SW 1271 (cell line): ENCODE measurements at places on chromosomes 6 and 20.

GRCh38 chr20:45306431-45306982, at the start of gene RBPJL:
RBPJL (plus strand) TSS chr20:45306840; CDS start chr20:45306923, 83 bp downstream.
- no peak for DNase-seq

- no peak for DNase-seq
These were observed 41.4 kb downstream of the ECT2L start for GRCh38 chr6:138837246-138837645.

DNA sequence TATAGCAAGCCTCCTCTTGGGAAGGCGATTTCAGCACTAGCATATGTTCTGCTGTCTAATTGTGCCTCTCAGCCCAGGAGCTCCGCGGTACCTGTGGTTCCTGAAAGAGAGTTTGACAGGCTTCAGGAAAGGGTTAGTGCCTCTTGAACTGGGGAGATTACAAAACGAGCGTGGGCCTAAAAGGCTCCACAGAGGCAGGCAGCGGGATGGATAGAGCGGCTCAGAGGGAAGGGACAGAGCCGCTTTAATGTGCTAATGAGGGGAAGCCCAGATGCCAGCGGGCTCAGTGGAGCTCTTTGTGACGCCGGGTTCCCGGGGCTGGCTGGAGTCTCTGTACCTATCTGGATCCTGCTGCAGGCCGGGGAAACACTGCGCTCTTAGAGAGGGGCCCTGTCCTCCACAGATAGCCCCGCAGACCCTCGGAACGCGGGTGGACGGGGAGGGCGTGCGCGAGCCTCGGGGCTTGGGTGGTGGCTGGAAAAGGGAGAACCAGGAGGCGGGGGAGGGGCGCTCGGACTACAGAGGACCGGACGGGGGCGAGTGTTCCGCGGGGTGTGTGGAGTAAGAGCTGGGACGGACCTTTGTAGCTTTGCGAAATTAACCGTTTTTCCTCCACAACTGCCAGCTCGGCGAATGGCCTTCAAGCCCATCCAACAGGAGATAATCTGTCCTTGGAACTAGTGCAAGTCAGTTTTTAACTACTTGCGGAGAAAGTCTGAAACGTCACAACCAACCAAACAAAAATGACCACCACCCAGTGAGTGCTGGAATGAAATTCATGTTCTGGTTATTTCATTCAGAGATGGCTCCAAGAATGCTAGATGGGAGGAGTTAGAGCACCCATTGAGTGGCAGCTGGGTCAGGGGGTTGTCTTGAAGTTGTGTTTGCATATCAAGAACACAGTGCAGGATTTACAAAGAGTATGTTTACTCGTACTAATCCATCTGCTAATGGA, 13.0 kb downstream of the SLC35F1 start:
- DNase-seq: no peak

DNA sequence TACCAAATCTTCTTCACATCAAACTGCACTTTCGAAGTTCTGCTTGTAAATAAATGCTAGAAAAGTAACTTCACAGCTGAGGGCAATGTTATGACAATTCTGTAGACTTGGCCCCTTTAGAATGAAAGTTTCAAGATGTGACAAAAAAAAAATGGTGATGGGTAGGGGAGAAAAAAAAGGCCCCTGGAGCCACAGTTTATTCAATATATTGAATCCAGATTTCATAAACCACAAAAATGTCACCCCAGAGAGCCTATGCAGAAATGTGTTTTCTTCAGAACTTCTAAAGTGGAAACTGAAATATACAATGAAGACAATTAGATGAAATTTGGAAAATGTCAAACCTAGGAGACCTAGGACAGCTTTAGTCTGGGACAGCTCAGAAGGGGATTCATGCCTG, 143.1 kb downstream of the EDN3 start:
- DNase-seq: no peak

DNA sequence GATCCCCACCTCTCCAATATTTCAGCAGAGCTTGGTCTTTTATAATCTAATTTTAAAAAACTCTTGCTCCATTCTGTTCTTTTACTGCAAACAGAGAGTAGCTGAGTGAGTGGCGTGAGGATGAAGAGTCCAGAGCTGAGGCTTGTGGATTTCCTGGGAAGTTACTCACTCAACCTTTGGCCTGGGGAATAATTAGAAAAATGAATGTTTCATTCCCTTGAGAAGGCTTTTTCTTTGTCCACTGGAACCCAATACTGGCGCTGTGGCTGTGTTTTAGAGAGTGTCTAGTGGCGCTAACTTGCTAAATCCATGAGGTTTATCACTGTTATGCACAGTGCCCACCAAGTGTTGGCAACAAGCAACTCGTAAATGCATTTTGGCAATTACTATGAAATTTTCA, 251.5 kb downstream of the HIVEP2 start:
- DNase-seq: no peak

DNA sequence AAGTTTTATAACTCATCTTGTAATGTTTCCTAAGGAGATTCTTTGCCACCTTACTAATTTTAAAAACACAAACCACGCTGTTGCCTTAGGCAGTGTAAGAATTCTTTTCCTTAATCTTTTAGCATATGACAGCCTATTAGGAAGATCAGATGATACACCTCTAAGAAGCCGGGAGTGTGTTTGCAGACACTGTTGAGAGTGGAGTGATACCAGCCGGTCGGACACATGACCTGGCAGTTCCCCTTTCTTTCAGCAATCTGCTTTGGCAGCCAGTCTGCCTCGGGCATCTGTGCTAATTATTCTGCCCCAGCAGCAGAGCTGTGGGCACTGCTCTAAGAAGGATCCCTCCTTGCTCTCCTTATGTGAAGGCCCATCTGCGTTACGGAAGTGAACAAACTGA, 50.9 kb downstream of the PLCB4 start:
- no peak for DNase-seq

- DNase-seq: no peak
These were observed 48.6 kb downstream of the DAAM2 start for GRCh38 chr6:39840781-39841180.

GRCh38 chr6:12371641-12372146, 81.5 kb downstream of the EDN1 start:
- no peak for DNase-seq

DNA sequence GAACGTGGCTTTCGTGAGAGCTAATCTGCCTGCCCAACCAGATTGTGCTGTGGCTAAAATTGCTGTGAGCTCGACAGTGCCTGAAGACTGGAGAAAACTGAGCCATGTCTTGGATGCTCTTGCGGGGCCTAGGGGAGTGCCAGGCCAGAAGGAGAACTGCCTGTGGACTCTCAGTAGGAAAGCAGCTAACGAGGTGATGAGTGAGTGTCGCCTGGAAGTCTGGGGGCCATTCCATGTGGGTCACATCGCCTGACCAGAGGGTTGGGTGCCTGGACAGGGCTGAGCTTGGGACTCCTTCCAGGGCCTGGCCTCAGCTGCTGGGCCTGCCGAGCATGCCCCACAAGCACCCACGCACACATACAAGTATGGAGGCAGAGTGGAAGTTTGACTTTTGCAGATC, 166.5 kb downstream of the VEGFA start:
- no peak for DNase-seq

DNA sequence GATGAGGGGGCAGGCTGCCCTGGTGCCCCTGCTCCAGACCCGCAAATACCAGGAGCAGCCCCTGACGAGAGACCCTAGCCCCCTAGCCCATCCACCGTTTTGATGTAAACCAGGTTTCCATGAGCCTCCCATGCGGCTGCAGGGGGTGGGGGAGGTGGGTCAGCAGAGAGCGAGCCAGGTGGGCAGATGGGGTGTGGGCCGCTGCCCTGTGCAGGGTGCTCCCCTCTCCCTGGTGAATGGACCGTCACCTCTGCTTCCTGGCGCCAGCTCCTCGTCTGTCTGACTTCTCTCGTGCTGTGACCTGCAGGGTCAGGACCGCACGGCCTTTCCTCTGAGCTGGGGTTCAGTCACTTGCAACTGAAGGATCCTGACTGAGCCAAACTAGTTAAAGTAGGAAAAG, 15.7 kb upstream of the BHLHE23 start:
- DNase-seq: no peak

- DNase-seq: no peak
These were observed 136.7 kb upstream of the CNR1 start for GRCh38 chr6:88302769-88303225.

DNA sequence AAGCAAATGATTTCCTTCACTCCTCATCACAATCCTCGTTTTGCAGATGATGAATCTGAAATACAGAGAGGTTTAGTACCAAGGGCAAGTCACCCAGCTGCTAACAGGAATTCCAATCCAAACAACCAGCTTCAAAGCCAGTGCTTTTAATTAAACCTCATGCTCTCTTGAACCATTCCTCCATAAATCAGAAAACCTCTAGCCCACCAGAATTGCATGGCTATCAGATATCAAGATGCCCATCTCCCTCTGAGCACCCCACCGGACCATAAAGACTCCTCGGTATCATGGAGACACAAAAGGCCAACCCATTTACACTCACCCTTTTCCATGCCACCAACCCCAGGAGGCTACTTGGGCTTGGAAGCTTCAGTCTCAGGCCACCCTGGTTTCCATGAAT, 46.0 kb downstream of the TFAP2A start:
- DNase-seq: no peak

- DNase-seq: no peak
These were observed 49.8 kb upstream of the ERVFRD-1 start for GRCh38 chr6:11161031-11161956.

DNA sequence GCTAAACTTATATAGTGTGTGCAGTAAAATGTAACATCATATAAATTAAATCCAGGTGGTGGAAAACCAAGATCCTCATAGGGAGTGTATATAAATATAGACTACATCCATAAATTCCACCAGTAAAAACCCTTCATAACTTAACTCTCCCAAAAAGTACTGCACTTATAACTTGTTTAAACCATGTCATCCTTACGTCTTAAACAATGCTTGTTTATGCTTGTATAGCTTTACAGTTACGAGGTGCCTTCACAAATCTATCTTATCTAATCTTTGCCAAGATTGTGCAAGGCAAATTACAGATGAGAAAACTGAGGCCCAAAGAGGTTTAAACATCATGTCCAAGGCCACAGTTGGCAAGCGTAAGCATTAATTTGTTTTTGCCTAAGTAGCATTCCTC, 71.3 kb downstream of the BCAS1 start:
- no peak for DNase-seq

DNA sequence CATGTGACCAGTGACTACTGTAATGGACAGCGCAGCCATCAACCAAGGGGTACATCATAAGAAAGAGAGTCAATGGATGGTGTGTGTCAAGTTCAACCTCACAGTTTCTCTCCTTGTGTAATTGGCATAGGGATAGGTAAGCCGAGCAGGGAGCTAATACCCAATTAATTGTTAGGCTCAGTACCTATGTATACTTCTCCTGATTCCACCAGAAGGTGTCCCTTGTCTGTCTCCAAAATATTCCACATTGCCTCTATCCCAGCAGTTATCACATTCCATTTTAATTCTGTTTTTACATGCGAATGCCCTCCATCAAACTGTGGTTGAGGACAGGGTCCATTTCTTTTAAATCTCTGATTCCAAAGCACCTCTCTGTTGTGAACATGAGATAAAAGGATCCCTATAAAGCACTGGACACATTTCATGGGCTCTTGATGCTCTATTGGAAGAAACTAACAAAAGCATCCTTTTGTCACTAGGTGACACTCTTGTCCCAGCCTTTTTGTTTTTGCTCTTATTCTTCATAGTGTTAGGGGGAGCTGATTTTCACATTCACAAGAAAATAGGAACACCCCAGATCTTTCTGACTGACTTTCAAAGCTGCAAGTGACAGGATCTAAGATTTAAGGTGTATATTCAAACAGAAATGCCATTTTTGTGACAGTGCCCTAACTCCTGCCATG, 38.9 kb downstream of the FBXO9 start:
- no peak for DNase-seq

DNA sequence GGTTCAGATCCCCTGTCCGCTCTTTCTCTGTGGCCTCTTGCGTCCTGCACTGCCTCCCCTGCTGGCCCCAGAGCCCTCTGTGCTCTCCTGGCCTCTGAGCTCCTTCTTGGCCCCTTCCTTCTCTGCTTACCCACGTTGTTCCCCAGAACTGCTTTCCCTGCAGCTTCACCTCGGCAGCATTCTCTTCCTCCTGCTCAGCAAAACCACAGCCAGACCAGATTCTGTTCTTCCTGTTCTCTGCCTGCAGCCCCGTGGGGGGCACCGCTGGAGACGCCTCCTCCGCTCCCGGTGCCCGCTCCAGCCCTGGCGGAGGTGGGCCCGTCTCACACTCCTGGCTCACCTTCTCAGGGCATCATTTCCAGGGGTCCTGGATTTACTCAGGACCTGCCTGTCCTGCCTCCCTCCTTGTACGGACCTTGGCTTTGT, 59.7 kb downstream of the TCP11 start:
- no peak for DNase-seq

DNA sequence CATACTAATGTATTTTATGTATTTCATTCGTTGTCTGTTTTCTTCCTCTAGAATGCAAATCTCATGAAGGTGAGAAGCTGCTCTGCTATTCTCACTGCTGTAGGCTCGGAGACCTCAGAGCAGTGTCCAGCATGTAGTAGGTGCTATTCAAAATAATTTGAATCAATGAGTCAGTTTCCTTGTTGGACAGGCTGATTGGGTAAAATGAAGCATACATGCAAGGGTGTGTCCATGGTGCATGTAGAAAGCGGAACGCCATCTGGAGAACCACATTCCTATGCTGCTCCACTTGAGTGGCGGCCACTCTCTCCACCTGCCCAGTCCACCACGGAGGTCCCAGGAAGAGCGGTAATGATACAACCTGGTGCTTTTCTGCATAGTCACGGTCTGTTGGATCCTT, 412.1 kb downstream of the QKI start:
- DNase-seq: no peak

DNA sequence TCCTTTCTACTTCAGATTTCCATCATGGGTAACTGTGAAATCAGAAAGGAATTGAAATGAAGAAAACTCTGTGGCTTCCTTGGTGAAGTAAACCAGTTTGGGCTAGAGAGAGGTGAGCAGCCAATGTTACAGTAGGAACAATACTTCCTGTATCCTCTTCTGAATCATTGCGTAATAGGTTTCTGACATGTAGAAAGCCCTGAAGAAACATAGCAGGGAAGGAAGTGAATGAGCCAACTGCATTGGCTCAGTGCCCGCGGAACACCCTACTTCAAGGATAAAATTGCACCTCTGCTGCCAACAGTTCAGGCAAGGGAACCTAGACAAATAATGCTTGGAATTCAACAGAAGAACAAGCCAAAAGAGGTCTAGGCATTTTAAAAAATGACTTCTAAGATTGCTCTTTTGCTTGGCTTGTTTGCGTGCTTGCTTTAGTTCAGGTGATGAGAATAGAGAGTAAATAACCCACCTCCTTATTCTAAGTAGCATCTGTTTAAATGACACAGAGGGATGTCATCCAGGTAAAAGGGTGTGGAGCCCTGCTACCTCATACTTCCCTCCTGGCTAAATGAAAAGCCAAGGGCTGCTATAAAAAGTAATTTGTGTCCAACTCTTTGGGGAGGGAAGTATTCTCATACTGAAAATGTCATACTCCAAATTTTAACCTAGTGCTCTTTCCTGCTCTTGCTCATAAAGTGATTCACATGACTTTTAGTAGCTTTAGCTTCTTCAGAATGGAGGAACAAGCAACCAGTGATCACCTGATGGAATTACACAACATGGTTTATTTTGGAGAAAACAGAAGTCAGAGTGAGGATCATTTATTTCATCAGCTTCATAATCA, 30.0 kb upstream of the AKIRIN2 start:
- DNase-seq: peak; percentile 23

GRCh38 chr6:62150048-62150663, 135.9 kb downstream of the KHDRBS2 start:
- DNase-seq: peak; percentile 39

- no peak for DNase-seq
These were observed 13.4 kb upstream of the CPNE5 start for GRCh38 chr6:36852481-36853147.
